EH (cell line): ENCODE measurements at places on chromosomes 1 and 21.

- no peak for DNase-seq
Measured at GRCh38 chr1:68805097-68805641, 308.3 kb upstream of the DEPDC1 start.

DNA sequence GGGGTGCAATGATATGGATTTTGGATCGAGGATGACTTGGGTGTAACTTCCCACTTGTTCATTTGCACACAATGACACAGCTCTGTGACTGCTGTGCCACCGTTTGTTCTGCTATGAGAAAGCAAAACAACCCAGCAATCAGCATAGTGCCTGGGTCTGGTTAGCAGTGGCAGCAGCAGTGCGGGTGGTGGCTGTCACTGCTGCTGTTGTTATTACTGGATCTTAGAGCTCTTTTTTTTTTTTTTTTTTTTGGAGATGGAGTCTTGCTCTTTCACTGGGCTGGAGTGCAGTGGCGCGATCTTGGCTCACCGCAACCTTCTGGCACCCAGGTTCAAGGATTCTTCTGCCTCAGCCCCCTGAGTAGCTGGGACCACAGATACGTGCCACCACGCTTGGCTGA, 56.9 kb downstream of the TBCE start:
- DNase-seq: no peak

DNA sequence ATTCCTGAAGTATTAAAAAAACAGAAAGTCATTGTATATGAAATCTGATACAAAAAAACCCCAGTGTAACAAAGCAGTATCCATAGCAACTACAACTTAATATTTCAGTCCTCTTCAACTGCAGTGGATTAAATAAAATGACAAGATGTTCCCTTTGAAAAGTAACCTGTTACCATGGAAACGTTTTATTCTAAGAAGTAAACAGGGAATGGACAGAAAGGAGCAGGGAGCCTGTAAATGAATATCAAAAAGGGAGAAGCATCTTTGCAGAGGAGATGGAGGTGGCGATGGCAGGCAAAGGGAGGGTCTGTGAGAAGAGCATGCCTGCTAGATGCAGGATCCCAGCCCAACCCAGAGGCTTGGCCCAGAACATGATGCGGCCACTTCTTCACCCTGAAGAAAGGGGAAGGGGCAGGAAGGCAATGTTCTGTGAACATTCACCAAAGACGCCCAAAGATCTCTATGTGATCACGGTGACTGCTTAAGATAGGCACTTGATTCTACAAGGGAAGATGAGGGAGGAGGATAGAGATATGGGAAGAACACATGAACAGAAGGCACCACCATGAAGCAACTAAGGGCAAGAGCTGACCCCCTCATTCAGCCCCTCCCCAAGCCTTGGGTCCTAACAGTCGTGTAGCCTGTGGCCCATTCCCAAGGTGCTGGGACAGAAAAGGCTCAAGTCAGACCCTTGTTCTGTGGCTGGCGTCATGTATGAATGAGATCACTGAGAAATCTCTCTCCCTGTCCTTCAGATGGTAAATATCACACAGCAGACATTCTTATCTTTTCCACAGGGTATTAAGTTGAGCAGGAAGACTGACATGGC, 200.0 kb downstream of the SLC45A1 start:
- peak; percentile 42 for DNase-seq

DNA sequence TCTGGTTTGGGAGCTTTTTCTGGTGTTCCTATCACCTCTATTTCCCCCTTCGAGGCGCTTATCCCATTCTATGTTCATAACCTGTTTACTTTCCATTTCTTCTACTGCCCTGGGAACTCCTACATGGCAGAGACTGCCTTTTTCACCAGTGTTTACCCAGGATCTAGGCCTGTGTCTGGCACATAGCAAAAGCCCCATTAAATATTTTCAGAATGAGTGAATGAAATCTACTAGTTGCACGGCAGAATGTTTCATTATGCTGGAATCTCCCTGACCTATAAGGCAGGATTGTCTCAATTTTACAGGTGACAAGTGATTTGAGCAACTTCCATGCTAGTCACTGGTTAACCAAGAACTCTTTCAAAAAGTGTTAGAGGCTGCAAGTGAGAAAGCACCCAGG, 70.1 kb downstream of the PGM1 start:
- DNase-seq: peak; percentile 64

DNA sequence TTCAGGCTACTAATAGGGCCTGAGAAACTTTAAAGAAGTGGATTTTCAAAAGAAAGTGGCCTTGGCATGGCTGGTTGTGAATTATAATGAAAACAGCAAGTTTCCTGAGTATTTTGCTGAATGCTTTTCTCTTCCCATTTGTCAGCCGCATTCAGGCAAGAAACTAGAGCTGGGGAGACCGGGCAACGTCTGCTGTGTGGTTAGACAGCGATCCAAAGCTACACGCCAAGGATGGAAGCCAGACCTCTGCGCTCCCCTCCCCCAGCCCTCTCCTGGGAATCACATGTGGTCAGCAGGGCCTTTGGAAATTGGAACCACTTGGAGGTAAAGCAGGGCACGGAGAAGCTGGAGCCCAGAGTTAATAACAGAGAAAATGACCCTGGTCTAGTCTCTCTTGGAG, 114.1 kb upstream of the CD34 start:
- peak; percentile 26 for DNase-seq

DNA sequence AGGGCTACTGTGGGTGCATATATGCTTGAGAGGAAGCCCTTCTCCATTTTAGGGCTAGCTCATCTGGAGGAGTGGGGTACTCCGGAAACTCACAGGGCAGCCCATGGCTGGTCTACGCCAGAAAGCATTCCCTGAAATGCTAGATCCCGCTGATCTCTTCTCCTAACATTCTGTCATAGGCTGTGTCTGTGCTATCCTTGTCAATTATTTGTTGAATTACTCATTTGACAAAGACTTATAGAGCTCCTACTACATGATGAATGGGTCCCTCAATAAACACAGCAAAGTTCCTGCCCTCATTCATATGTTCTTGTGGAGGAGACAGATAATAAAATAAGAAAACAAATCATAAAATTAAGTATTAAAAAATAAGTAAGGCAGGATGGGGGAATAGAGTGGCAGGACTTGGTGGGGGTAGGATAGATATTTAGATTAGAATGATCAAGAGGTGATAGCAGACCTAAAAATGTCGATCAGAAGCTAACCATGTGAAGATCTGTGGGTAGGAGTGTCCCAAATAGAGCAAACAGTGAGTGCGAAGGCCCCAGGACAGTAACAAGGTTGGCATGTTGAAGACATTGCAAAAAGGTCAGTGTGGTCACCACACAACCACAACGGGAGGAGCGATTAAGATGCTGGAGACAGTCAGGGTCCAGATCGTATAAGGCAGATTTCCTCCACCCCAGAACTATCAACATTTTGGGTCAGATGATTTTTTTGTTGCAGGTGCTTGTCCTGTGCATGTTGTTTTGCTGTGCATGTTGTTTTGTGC, 13.2 kb downstream of the NGF start:
- peak; percentile 72 for DNase-seq

DNA sequence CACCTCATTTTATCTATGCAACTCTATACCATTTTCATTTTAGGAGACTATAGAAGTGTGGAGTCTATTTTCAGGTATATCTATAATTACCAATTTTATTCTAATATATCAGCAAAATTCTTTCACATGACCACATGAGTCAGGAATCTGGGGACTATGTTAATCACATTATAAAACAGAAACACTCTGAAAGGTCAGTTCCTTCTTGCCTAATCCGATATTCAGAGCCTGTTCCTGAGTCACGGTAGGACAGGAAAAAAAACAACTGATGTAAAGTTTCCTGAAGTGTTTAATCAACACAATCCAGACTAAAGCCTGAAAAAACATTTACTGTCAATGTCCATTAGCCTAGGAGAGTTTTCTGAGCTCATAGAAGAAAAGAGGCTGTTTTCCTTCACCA, 1902.3 kb downstream of the NCAM2 start:
- DNase-seq: no peak

GRCh38 chr1:174812016-174812415, 187.7 kb upstream of the CACYBP start:
- no peak for DNase-seq

- no peak for DNase-seq
Measured at GRCh38 chr1:115676498-115677181, 34.9 kb downstream of the VANGL1 start.

DNA sequence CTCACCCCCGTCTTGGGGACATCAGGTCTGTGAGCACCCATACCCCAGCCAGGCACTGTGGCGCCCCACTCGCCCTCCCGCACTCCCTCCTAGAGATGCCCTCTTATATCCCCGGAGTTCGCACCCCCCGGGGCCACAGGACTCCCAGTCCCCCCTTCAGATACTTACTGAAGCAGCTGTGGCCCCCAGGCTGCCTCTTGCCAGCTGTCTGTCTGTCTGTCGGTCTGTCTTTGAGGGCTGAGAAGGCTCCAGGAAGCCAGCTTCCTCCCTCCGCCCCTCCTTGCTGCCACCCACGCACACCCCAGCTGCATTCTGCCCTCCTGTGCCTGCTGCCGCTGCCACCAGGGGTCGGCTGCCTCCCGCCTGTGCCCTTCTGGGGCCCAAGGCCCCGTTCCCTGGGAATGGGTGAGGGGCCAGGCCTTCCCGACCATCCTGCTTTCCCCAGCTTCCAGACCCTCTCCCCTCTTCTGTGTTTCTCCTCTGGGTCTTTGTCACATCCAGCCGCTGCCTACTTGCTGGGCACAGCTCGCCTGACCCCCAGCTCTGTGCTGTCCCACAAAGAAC, at the start of gene PTPN7:
Gene PTPN7, minus strand, starts transcription at position 226 of the 564 bp plus-strand sequence. CDS start 1,200 bp downstream, outside the sequence.
- no peak for DNase-seq

GRCh38 chr1:90007979-90008404, 13.1 kb downstream of the ZNF326 start:
- DNase-seq: no peak

DNA sequence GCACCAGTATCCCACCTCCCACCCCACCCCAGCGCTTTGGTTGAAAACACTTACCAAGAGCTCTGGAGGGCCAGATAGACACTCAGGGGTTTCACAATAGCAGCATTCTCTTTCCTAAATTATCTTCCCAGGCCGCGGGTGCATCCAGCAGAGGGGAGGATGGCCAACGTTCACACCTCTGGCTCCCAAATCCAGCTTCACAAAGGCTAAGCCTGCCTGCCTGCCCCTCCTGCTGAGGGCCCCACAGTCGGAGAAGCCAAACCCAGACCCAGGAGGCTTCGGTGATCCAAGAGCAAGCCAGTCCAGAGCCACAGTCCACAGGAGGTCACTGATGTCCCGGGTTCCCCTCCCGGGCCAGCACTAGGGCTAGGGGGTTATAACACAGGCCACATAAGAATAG, 231.9 kb downstream of the TRABD2B start:
- DNase-seq: no peak

DNA sequence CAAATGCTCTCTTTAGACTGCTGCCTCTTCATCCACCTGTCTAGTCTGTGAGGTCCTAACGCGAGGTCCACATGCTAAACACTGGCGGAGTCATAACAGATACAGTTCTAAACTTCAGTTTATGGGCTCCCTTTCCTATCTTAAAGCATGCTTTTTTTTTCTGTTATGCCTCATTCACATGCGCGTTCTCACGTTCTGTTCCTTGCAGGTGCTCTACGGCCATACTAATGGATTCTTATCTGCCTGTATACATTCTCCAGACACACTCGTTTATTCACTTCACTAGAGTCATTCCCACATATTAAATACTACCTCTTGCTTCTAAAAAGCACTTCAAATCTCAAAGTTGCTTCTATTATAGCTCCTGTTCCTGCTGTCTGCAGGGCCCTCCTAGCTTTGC, 38.7 kb downstream of the PHC2 start:
- no peak for DNase-seq

DNA sequence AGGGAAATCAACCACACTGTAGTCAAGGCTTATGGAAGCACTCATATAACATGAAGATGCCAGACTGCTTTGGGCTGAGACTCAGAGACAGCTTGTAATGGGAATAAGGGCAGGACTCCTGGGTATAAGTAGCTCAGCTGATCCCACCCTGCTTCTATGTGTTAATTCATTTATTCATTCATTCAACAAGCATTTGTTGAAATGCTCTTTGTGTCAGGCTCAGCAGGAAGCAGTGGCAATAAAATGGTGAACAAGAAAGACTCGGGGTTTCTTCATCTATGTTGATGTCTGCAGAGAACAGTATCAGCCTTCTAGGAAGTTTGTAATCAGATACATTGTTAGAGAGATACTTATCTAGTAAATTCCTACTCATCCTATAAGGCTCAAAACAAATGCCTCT, 145.5 kb upstream of the DMRTA2 start:
- no peak for DNase-seq

- peak; percentile 80 for DNase-seq
Measured at GRCh38 chr21:46392921-46393320, 65.8 kb upstream of the DIP2A start.

DNA sequence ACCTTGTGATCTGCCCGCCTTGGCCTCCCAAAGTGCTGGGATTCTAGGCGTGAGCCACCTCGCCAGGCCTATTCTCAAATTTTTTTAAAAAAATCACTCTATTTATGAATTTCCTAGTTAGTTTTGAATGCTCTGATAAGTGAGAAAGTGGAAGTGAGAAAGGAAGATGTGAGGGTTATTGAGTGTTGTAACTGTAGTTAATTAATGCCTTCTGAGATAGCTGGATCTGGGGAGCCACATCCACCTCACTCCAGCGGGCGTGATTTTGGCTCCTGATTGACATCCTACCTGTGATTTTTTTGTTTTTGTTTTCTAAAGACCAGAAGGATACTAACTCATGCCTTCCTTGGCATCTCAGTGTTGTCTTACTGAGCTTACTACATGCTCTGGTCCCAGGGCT, 65.6 kb downstream of the ST3GAL3 start:
- DNase-seq: no peak

- DNase-seq: peak; percentile 9
Measured at GRCh38 chr1:18703041-18703621, 72.5 kb downstream of the PAX7 start.

- DNase-seq: no peak
Measured at GRCh38 chr1:117413412-117413811, 46.2 kb downstream of the MAN1A2 start.

- DNase-seq: no peak
Measured at GRCh38 chr1:6241107-6241886, 2.7 kb upstream of the HES3 start.

DNA sequence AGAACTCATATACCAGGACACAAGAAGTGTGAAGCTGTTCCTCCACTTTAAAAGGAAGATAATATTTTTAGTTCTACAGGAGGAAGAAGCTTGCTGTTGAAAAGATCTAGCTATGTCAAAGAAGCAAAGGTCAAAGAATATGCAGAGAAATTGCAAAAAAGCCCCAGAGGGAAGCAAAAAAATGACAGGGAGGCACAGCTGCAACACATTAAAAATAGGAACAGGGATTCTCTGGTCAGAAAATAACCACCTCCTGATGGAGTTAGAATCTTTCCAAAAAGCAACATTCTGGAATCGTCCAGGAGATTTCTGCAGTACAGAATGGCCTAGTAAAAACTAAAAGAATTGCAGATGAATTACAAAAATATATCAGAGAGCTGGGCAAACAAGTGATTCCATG, 238.9 kb upstream of the PRMT6 start:
- no peak for DNase-seq

DNA sequence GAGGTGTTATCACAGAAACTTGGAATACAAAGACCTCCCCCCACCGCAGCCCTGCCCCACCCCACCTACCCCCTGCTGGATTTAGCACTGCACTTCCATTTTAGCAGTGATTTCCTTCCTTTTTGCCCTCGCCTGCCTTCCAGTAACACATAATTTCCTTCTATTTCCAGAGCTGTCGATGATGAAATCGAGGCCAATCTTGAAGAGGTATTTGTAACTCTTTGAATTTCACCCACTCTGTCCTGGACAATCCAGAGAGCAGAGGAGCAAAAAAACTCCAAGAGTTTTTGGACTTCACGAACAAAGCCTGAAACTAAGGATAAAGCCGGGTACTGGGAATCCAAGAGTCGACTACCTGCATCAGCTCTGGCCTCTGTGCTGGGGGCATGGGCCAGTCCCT, 49.1 kb downstream of the CAPN2 start:
- DNase-seq: no peak

GRCh38 chr21:36063375-36064084, 3.2 kb upstream of the SETD4 start:
- no peak for DNase-seq
